ENCODE measurements at places on chromosomes 12 and 14.
A peak's percentile ranks its signal among the peaks of the same experiment; 100 is the strongest.

GRCh38 chr12:41188841-41189394 is 798 bp downstream of the PDZRN4 start:
- DNase-seq = no peak

DNA sequence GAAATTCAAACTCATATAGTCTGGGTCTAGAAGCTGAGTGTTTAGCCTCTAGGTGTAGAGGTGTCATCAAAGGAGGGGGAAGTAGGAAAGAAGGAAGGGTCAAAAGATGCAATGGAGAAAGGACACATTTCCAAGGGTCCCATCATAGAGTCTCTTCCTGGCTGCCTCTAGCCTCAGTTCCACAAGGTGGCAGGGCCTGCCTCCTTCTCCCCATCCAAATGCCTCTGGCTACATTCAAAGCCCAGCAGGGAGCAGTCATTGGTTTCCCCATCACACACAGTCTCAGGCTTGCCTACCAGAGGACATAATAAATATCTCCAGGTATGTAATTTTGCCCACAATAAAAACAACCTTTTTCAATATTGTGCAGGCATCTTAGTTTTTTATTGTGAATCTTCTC is 2.1 kb upstream of the CCT2 start:
- no peak for DNase-seq

DNA sequence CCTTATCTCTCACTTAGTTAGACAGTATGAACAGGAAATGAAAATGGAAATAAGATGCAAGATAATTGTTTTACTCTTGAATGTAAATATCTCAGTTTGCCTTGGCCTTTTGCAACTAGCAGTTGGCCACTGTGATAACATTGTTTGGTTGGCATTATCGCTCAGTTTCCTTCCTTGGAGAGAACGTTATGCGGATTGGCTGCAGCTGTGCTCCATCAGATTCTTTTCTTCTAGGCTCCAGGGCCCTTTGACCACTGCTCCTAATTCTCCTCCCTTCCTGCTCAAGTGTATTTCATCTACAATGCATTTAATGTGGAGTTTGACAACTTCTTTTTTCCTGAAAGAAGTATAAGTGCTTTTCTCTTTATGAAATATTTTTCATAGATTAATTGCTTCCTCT is 284.2 kb downstream of the ADAMTS20 start:
- no peak for DNase-seq

GRCh38 chr12:82671673-82672195 is 15.0 kb upstream of the TMTC2 start:
- no peak for DNase-seq

DNA sequence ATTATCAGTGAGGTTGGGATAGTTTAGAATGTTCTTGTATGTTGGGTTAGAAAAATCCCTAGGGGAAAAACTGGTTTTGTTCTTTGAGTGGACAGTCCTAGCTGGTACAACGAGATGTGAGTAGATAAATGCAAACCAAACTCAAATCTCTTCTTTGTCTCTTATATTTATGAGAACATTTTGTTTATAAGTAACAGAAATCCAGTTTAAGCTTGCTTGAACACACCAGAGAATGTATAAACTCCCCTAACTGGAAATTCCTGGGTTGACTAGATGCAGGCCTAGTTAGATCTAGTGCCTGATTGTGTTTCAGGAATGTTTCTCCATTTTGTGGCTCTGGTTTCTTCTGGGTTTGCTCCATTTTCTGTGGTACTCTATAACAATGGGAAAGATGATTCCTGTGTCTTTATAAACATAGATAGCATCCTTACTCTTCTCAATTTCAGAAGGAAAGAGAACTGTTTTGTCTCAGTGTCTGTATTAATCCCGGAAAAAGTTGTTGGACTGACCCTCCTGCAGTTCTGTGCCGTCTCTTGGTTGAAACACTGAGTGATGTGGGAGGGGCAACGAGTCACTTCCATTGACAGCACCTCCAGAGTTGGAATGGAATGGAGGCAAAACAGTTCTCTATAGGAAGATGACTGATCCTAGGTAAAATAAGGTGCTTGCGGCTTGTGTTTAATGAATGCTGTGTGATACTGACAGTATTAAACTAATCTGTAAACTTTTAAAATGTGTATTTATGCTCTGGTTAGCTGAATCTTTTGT is 244.8 kb downstream of the TMTC2 start:
- peak; percentile 35 for DNase-seq

GRCh38 chr14:21162081-21162480 is 6.2 kb upstream of the OR5AU1 start:
- DNase-seq = no peak

GRCh38 chr12:57756406-57757341 is 1.8 kb downstream of the MARCHF9 start:
- no peak for DNase-seq

- DNase-seq = peak; percentile 25
Observed at GRCh38 chr12:90235642-90236041, 527.0 kb upstream of the ATP2B1 start.

- no peak for DNase-seq
Observed at GRCh38 chr12:98198261-98198982, 317.0 kb upstream of the TMPO start.

DNA sequence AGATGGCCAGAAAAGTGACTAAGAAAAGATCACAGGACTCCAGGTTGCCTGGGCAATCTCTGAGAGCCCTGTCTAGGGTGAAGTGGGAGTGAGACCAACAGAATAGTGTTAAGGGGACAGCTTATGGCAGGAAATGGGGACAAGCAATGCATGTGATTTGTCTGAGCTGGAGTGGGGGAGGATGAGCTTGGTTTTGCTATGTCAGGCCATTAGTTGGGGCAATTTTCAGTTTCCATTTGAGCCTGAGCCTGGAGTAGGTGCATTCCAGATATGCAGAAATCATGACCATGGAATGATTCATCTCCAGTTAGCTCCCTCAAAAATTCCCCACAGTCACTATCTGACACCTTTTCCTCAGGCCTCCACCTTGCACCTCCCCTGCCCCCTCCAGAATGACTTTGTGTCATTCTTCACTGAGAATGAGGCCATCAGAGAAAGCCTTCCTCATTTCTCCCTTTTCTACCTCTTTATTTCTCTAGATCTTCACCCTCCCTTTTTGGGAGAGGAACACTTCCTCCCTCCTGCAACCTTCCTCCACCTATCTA is 150.9 kb upstream of the PLEKHG7 start:
- DNase-seq = peak; percentile 46

DNA sequence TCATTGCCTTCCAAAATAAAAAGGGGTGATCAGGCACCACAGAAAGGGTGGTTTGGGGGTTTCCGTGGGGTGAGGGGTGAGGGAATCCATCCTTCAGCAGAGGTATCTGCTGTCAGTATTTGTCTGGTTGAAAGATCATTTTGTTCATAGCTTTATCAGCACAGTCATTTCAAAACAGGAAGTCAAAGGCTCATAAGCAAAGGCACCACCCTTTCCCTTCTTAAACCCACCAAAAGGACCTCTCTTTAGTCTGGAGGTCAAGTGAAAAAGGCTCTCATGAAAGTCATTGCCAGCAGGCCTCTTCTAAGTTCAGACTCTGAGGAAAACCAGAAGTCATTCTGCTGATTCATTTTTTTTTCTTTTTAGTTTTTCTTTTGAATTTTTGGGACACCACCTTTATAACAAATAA is 6.2 kb downstream of the CHST11 start:
- DNase-seq = peak; percentile 7

DNA sequence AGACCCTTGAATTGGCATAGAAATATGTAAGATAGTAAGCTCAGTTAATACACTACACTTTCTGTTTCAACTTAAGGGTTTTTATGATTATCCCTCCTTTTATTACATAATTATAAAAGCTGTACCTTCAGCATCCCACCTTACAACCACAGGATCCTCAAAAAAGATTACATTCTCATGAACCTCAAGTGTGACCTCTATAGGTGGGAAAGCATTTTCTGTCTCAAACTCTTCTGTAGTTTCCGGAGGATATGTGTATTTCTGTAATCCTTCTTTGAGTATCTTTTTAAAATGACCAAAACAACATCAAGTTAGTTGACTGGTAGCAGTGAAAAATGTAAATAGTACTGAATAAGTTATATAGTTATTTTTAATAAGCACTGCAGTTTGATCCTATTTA is 75.9 kb downstream of the DNAI7 start:
- DNase-seq = no peak

DNA sequence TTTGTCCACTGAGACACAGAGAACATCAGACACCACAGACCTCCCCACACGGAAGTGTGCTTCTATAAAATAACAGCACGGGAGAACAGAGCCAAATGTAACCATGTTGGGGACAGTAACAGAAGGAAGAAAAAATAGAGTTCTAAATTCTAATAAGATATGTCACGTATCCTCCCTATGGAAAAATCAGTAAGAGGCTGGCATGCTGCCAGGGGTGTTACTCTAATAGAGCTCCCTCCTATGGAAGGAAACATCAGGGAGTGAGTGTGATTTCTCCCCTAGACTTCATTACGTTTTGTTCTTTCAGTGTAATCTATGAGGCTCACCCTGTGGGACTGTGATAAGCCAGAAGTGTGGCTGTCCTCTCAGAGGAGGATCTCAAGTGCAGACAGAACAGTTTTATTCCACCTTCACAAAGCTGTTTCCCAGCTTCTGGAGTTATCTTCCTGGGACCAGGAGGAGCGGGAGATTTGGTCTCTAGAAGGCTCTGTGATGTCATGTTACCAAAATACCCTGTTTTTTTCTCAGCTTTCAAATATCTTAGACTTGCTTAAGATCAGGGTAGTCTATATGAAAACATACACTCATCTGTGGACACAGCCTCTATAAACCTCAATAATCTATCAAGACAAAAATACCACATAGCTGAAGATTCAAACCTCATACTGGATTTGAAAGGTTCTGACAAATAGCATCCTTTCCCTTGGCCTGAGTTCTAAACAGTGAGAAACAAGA is 69.3 kb downstream of the ZFC3H1 start:
- no peak for DNase-seq

- DNase-seq = peak; percentile 77
Observed at GRCh38 chr14:104968153-104968527, 10.0 kb downstream of the AHNAK2 start.

GRCh38 chr14:31395572-31396205 is 24.7 kb downstream of the HEATR5A start:
- no peak for DNase-seq

- no peak for DNase-seq
Observed at GRCh38 chr14:100824091-100824551, 1.8 kb upstream of the MEG3 start.

DNA sequence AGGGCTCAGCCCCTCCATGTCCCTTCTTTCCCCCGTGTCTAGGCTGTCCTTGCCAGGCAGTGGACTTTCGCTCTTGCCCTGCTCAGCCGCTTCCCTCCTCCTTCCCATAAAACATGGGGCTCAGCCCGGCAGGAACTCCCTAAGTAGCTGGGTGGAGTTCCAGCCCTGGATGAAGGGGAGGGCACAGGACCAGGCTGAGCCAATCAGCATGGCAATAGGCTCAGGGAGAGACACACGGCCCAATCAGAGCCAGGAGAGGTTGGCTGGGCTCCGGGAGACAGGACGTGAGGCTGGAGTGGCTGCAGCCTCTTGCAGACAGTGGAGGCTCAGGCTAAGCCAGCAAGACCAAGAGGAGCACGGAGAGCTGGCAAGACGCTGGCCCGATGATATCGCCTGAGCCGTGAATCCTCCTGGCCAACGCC is 54.3 kb downstream of the GALNT9 start:
- no peak for DNase-seq

DNA sequence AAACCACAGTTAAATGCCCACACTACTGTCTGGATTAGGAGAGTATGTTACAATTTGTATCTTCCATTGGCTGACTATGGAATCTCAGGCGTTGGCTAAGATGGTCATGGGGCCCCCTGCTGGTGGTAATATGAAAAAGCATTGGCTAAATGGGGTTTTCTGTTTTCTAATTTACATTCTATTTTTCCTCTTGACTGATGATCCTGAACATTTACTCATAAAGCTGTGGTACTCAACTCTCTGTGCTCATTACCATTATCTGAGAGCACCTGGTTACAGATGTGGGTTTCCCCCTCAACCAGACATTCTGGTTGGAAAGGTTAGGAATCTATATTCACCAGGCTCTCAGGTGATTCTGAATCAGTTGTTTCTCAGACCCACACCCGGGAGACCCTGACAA is 64.8 kb downstream of the WSCD2 start:
- peak; percentile 32 for DNase-seq

- DNase-seq = no peak
Observed at GRCh38 chr12:80634903-80635302, 72.5 kb upstream of the MYF6 start.

All from adipocyte (in vitro differentiated cells).